Neural crest cell (in vitro differentiated cells): ENCODE measurements at places on chromosomes 13 and 19. TPM values are rescaled to one million over a fixed set of nuclear protein-coding genes. Genes with fewer than 3 reads are reported as not detected.
A peak's percentile ranks its signal among the peaks of the same experiment; 100 is the strongest.

- H3K27me3 ChIP-seq = peaks cover 23% of the 10 kb centered on the region
- peaks cover 14% of the 10 kb centered on the region for H3K36me3 ChIP-seq
These were observed 3.4 kb upstream of the TMED1 start for GRCh38 chr19:10839114-10840050.

DNA sequence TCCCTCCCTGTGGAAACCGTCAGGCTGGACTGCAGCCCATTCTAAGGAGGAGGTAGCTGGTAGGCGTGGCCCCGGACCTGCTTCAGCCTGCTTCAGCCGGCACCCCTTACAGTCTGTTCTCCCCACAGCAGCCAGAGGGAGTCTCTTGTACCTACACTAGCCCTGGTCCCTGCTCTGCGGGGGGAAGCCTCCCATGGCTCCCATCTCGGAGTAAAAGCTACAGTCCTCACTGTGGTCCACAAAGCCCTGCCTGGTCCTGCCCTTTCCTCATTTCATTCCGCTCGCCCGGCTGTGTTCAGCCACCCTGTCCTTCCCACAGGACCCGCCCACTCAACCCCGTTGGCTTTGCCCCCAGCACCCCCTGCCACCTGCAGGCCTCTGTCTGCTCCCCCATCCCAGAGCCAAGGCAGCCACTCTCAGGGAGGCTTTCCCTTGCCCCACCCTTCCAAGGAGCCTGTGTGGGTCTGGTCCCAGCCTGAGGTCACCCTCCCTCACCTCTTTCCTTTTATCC is 1.3 kb downstream of the PGLYRP1 start:
- peaks cover 7% of the 10 kb centered on the region for H3K36me3 ChIP-seq
- H3K27me3 ChIP-seq = peaks cover 11% of the 10 kb centered on the region
- no peak overlapping the region for H3K4me3 ChIP-seq

GRCh38 chr13:37114250-37114649 is 8.8 kb upstream of the CSNK1A1L start:
- no peaks in the 10 kb centered on the region for H3K27me3 ChIP-seq
- H3K36me3 ChIP-seq = no peaks in the 10 kb centered on the region
- DNase-seq = no peak
- H3K27ac ChIP-seq = no peak overlapping the region

DNA sequence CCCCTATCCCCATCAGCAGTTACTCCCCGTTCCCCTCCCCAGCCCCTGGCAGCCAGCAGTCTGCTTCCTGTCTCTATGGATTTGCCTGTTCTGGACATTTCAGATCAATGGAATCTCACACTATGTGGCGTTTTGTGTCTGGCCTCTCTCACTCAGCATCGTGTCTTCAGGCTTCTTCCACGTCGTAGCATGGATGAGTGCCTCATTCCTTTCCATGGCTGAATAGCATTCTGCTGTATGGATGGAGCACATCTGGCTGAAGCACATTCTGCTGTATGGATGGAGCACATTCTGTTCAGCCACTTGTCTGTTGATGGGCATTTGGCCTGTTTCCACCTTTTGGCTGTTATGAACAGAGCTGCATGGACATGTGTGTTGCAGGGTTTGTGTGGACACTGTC is 29.5 kb downstream of the CRTC1 start:
- peak overlapping the region; percentile 96 for H3K27ac ChIP-seq
- H3K27me3 ChIP-seq = no peaks in the 10 kb centered on the region
- no peak overlapping the region for H3K4me3 ChIP-seq
- no peak for DNase-seq
- peaks cover 16% of the 10 kb centered on the region for H3K4me1 ChIP-seq
- H3K36me3 ChIP-seq = peaks cover 3% of the 10 kb centered on the region

GRCh38 chr13:45295536-45295935 is 45.4 kb downstream of the TPT1 start:
- DNase-seq = no peak
- no peak overlapping the region for H3K27ac ChIP-seq
- H3K4me1 ChIP-seq = no peaks in the 10 kb centered on the region
- no peak overlapping the region for H3K4me3 ChIP-seq

GRCh38 chr19:1609680-1610474 is 4.6 kb upstream of the UQCR11 start:
- H3K4me1 ChIP-seq = peaks cover 10% of the 10 kb centered on the region
- no peak overlapping the region for H3K27ac ChIP-seq
- DNase-seq = no peak
- H3K4me3 ChIP-seq = peak overlapping the region; percentile 68

DNA sequence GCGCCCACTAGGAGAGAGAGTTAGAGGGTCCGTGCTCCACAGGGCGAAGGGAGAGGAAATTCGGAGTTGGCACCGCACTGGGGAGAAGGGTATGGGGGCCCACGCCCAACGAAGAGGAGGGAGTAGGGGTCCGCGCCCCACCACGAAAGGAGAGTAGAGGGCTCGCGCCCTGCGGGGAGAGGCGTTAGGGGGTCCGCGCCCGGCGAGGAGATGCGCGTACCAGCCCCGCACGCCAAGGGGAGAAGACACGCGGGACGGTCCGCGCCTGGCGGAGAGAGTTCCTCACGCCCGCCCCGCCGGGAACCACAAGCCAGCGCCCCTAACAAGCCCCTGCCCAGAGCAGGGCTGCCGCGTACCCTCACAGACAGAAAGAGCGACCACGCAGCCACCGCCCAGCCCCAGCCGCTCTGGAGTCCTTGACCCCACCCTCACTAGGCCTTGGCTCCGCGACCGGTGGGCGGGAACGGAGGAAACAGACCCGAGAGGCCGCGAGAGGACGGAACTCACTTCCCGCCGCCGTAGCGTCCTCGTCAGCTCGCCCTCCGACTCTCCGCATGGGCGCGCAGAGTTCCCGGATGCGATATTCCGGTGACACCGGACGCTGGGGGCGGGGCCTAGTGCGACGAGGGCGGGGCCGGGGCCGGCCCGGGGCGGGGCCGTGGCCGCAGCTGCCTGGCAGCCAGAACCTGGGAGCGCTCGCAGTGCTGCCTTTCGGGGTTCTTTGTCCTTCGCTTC is 20.0 kb upstream of the ZSCAN18 start:
- no peak for DNase-seq
- H3K27ac ChIP-seq = no peak overlapping the region
- H3K27me3 ChIP-seq = no peaks in the 10 kb centered on the region
- no peak overlapping the region for H3K4me3 ChIP-seq
- no peaks in the 10 kb centered on the region for H3K4me1 ChIP-seq

DNA sequence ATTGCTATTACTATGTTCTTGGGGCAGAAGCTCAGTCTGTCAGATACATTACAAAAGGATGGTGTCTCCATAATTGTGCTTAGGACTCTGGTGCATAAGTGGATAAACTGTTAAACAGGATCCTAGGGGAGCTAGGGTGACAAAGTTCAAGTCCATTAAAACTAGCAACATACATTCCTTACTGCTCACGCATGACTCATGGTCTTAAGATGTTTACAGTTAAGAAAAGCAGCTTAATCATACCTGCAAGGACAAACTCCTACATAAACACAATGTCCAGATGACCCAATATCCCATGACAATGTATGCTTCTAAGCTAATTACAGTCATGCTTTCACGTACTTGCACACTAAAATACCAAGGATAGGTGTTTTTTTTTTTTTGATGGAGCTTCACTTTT is 3.5 kb upstream of the ZNF701 start:
- DNase-seq = no peak
- peak overlapping the region; percentile 27 for H3K4me3 ChIP-seq
- no peak overlapping the region for H3K27ac ChIP-seq
- no peaks in the 10 kb centered on the region for H3K27me3 ChIP-seq
- H3K4me1 ChIP-seq = peaks cover 18% of the 10 kb centered on the region

- no peaks in the 10 kb centered on the region for H3K36me3 ChIP-seq
- H3K27ac ChIP-seq = no peak overlapping the region
- no peak for DNase-seq
- H3K4me3 ChIP-seq = no peak overlapping the region
- H3K27me3 ChIP-seq = no peaks in the 10 kb centered on the region
These were observed 324.1 kb upstream of the KLHL1 start for GRCh38 chr13:70432276-70432805.

GRCh38 chr19:49585023-49585422 is 3.9 kb downstream of the PRRG2 start:
- no peak overlapping the region for H3K27ac ChIP-seq
- H3K4me1 ChIP-seq = peaks cover 9% of the 10 kb centered on the region
- no peaks in the 10 kb centered on the region for H3K36me3 ChIP-seq
- H3K4me3 ChIP-seq = peak overlapping the region; percentile 51

- no peak overlapping the region for H3K27ac ChIP-seq
- peaks cover 31% of the 10 kb centered on the region for H3K4me1 ChIP-seq
- no peak overlapping the region for H3K4me3 ChIP-seq
- DNase-seq = no peak
- peaks cover 5% of the 10 kb centered on the region for H3K36me3 ChIP-seq
These were observed 215.1 kb upstream of the SPRY2 start for GRCh38 chr13:80555796-80556678.

DNA sequence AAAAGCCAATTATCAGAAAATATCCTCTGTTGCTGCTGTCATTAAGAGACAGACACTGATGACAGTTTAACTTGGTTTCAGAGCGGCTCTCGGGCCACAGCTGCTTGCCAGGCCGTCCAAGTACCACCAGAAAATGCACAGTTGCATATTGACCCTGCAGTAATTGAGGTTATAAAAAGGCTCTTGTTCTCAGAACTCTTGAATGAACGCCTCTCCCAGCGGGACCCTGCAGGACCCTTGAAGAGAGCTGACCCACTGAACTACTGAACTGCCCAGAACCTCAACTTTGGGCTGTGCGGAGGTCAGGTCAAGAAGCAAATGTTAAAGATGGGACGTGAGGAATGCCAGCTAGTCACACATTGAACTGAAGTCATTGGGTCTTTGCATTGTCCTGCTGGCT is 1559.0 kb upstream of the SLC10A2 start:
- H3K4me1 ChIP-seq = peaks cover 33% of the 10 kb centered on the region
- DNase-seq = peak; percentile 26
- peaks cover 3% of the 10 kb centered on the region for H3K36me3 ChIP-seq

The TINCR gene
- total RNA-seq = 0.37 and 0.55 TPM in 2 replicates

The LRP3 gene
- 79.6 and 85.6 TPM in 2 replicates for total RNA-seq

The CYP4F8 gene
- total RNA-seq = not detected in 2 replicates
